AG10803 (cell line): ENCODE measurements at places on chromosomes 3 and 15.

DNA sequence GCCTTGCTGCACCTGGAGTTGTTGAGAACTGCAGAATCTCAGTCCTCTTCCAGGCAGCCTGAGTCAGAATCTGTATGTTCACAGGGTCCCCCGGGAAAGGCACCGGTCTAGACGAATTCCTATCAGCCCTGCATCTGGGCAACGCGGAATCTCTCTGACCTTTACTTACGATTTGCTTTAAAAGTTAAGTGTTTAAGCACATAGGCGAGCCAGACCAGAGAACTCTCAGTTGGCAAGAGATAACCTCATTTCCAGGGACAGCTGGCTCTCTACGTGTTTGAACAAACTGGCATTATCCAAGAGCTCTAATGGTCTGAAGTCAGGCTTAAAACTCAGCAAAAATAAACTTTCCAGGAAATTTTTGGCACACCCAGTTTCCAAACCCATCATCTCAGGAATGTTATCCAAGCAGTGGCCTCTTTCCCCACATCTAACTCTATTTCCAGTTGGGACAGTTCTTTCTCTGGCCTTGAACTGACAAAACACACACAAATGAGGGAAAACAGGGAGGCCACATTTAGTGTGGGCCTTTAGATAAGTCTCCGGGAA is 53.4 kb downstream of the HES1 start:
- DNase-seq = peak; percentile 12

GRCh38 chr3:126522363-126522788 is 1.6 kb upstream of the CHST13 start:
- DNase-seq = peak; percentile 44

- peak; percentile 44 for DNase-seq
Measured at GRCh38 chr15:51281368-51281967, 56.9 kb downstream of the CYP19A1 start.

DNA sequence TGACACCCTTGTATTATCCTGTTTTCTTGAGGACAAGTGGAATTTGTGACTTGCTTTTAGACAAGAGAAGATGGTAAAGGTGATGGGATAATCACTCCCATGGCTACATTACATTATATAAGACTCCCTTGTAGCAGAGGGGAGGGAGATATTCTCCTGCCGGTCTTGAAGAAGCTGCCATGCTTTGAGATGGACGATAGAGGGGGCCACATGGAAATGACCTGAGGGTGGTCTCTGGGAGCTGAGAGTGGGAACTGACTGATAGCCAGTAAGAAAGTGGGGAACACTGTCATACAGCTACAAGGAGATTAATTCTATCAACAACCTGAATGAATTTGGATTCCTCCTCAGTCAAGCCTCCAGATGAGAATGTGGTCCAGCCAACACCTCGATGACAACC is 540.1 kb downstream of the NTRK3 start:
- DNase-seq = no peak

DNA sequence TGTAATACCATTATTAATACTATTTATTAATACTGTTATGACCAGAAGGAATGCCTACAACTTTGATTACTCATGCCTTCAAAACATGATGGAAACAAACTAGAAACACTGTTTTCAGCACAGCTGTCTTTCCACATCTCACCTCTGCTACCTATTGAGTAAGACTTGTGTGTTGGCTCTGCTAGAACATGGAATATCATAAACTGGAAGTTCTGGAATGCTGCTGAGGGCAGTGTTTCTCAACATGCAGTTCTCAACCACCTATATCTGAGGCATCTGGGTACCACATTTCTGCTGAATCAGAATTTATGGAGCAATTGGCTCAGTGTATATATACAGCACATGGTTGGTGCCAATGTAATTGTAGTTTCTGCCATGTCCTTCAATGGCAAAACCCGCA is 392.1 kb downstream of the TUSC7 start:
- DNase-seq = peak; percentile 65

- DNase-seq = no peak
Measured at GRCh38 chr3:128780101-128780837, 54.3 kb downstream of the RAB7A start.

DNA sequence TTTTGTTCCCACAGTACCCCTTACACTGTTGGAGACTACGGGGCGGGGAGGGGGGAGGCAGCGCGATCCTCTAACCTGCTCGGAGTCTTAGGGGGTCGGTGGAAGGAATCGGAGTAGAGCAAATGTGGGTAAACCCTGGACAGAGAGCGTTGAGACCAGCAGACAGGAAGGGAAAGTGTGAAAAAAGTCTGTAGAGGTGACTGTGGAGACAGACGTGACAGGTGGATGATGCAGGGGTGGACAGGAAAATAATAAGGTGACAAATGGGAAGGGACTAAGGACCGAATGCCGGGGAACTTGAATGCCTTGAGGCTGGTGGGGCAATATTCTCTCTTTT is 424 bp downstream of the EAF2 start:
- no peak for DNase-seq

- no peak for DNase-seq
Measured at GRCh38 chr15:74783072-74783807, 1.4 kb downstream of the CSK start.

GRCh38 chr15:89203705-89204273 is 17.6 kb downstream of the RLBP1 start:
- DNase-seq = no peak
